GDM1 (cell line): ENCODE measurements at places on chromosomes 13 and 19.

- peak; percentile 72 for DNase-seq
These were observed at the start of gene TMEM221 for GRCh38 chr19:17448131-17448967. TSS of gene TMEM221 (minus strand) at chr19:17448668. CDS start at chr19:17448462, 206 bp downstream.

DNA sequence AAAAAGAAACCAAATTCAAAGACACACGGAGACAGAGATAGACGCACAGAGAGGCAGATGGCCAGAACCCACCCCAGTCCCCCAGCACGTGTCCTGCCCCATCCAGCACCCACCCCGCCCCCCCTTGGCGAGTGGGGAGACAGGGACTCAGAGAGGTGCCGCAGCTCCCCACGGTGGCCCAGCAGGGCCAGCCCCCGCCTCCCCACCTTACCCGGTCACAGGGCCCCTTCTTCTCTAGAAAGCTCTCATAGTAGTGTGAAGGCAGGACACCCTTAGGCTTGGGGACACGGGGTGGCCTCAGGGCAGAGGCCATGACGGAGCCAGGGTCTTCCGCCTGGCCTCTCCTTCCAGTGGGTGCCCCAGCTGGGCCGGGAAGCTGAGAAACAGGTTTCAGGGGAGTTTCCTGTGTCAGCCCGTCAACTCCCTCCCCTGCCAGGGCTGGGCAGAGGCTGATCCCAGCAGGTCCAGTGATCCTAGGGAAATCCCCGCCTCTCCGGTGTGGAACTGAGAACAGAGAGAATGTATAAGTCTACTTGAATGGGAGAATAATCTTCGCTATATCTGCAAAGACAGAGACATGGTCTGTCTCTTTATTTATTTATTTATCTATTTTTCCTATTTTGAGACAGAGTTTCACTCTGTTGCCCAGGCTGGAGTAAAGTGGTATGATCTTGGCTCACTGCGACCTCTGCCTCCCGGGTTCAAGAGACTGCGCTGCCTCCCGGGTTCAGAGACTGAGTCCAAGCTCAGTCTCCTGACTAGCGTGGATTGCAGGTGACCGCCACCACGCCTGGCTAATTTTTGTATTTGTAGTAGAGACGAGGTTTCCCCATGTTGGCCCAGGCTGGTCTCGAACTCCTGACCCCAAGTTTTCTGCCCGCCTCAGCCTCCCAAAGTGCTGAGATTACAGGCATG, at the start of gene STAP2:
STAP2 (minus strand) TSS at position 387 of the 915 bp plus-strand sequence; CDS start at position 313, 74 bp downstream.
- DNase-seq: no peak

GRCh38 chr19:44890366-44891015, 563 bp upstream of the TOMM40 start:
- peak; percentile 100 for DNase-seq

DNA sequence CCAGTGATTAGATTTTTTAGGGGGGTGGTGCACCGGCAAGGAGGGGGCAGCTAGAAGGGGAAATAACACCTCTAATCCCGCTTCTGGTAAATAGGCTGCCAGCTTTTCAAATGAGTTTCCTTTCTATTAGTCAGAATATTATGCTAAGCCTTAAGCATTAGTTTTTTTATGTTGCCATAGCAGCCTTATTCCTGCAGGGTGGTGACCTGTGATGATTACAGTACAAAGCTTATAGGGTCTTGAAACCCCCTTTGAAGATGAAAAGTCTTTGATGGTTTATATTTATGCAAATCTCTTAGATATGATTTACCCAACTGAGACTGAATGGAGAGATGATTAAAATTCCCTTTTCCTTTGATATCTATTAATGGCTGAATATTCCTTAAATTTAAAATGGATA, 109.8 kb downstream of the ZIC5 start:
- no peak for DNase-seq

DNA sequence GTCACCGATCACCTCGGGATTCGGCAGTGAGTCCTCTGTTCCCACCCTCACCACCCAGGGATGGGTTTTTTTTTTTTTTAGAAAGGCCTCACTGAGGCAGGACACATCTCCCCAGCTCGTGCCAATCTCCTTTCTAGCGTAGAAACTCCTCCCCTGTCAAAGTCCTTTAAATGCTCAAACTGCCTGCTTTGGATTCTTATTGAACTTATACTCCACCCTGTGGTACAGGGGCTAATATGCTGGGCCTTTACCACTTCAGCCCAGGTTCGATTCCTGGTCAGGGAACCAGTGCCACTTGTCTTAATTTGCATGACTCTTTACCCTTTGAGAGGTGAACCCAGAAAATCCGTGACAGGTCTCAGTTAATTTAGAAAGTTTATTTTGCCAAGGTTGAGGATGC, 8.3 kb upstream of the ZNF14 start:
- DNase-seq: no peak
